ENCODE measurements at places on chromosomes 3 and 15.
A peak's percentile ranks its signal among the peaks of the same experiment; 100 is the strongest.

DNA sequence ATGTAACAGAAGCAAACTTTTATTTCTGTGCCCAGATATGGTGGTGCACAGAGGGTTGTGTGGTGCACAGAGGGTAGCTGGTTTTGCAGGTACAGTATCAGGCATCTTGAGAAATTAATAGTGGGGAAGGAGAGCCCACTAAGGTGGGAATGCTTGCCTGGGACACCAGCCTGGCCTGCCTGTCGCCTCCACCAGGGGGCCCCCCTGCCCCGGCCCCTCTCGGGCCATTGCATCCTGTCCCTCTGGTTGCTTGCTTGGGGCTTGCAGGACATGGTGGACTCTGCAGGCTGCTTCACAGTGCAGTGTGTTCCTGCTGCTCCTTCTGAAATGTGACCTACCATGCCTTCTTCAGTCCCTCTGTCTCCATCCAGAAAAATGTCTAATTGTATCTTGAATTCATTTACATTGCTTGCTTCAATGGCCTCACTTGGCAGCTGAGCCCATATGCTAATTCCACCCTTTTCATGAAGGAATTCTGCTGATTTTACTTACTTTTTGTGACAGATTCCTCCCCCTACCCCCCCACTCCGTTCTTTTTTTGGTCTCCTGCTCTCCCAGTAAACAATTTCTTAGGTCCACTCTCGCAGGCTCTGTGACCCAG, 73.6 kb downstream of the EEFSEC start:
- DNase-seq = no peak

DNA sequence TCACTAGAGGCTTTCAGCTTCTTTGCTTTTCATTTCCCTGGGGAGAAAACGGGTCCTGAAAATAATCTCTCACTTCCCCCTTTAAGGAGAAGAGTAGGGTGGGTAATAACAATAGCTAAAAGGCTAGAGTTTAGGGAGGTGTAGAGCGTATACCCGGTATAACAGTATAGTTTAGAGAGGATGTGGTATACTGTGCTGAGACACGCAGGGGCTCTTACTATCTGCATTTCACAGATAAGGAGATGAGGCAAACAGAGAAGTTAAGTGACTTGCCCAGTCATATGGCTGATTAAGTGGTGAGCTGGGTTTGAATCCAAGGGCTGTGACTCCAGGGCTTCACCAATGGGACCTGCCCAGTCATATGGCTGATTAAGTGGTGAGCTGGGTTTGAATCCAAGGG, 15.0 kb upstream of the KCNMB3 start:
- no peak for DNase-seq

DNA sequence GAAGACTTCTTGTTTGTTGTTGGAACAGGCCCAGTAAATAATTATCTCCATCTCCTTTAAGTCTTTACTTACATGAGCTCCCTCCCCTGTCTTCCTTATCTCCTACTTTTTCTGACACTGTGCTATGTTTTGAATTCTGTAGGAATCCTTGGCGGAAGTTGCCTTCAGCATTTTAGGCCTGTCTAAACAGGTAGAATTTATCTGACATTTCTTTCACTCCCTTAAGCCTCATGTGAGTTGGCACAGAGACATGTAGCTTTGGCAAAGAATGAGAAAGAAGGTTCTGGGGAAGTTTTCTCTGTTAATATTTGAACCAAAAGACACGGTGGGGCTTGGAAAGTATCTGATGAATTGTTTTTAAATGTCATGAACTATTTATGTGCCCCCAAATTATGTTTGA, 8.1 kb downstream of the MCTP2 start:
- no peak for DNase-seq

- peak; percentile 16 for DNase-seq
Measured at GRCh38 chr3:126245811-126246727, 65.7 kb upstream of the ALDH1L1 start.
